ENCODE measurements at places on chromosomes 13 and 19.

DNA sequence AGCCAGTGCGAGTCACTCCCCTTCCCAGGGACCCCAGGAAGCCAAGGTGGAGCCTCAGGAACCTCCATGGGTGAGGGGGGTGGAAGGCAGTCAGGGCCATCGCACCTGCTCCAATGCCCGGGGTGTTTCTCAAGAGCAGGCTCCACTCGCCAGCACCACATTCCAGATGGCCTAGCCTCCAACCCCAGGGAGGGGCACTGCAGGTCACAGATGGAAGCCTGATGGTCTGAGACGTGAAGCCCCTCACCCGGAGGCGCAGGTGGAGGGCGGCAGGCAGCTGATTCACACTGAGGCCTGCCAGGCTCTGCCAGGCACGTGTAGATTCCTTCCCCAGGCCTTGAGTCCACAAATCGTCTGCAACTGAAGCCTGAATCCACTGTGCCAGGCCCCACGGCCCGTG lies 23.0 kb upstream of the ISYNA1 start:
- no peak for DNase-seq

GRCh38 chr13:41788552-41788951 lies 172.4 kb downstream of the VWA8 start:
- DNase-seq: no peak

DNA sequence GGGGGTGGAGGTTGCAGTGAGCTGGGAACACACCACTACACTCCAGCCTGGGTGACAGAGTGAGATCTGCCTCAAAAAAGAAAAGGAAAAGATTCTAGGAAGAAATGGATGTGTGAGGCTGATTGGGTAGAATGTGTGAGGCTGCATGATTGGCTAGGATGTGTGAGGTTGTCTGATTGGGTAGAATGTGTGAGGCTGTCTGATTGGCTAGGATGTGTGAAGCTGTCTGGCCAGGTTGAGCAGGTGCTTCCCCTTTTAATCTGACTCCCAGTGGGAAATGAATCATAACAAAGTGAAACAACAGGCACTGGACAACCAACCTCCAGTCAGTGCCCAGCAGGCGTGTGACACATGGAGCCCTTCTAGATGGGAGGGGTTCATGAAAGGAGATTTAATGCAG lies 14.7 kb downstream of the C13orf46 start:
- DNase-seq: no peak

DNA sequence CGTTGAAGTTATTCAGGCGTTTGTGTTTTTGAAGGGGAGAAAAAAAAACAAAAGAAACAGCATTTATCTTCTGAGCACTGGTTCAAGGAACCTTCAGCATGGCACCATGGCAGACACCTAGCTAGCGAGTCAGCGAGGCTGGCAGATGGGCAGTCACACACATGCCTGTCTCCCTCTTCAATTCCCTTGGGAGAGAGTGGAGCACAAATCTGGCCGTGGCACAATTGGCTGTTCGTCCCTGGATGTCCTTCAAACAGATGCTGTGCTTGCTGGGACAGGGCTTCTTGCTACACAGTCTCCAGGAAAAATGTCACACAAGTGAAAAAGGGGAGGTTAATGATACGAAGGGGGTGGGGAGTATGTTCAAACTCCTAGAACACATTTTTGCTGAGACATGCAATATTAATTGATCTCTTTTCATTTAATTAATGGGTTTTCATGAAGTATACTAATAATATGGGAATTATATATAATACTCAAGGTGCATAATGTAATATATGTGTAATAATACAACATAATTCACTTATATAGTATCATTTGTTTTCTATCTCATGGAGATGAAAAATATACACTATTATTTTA lies 1674.5 kb upstream of the SLC10A2 start:
- peak; percentile 5 for DNase-seq

DNA sequence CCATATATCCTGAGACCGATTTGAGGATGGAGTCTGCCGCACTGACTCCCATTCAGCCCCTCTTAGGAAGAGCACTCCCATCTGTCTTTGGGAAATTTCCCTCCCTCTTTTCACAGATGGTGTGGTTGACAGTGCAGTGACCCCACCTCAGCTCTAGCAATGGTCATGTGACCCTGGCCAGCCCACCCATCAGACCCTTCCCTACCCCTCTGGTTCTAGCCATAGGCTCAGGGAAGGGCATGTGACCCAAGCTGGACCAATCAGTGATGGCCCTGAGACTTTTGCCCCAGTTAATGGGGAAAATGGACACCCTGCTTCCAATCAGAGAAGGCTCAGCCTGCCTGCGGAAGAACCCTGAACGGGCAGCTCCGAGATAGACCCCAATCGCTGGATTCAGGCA lies 26.3 kb downstream of the IL12RB1 start:
- no peak for DNase-seq

DNA sequence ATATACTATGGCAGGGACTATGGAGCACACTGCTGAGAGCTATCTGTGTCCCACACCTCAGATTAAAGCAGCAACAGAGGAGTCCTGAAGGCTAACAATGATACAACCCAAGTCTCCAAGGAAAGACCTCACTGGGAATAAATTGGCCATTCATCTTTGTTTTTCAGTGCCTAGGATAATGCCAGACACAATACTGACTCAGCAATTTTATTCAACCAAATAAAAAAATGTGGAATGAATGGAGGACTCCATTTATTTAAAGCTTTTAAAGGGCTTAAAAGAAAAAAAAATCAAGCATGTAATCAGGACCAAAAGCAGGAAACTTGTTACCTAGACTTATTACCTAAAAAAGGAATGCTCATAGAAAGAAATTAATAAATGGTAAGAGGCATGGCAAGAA lies 960.5 kb downstream of the PCDH17 start:
- DNase-seq: no peak

DNA sequence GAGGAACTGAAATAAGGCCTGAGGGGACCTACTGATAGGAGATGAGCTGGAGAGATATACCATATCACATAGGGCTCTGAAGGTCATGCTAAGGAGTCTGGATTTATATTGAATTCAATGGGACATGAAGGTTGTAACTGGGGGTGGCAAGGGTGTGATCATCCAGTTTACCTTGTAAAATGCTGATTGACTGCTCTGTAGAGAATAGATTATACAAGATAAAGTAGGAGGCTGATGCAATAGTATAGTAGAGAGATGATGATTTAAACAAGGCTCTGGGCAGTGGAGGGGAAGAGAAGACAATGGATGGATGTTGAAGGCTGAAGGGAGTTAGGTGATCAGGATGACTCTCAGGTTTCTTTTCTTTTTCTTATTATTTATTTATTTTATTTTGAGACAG lies 18.0 kb upstream of the PAN3 start:
- no peak for DNase-seq
